Activated CD4-positive, alpha-beta T cell treated with anti-CD3 and anti-CD28 coated beads for 4 hours (primary cell): ENCODE measurements at places on chromosomes 12 and 14.

DNA sequence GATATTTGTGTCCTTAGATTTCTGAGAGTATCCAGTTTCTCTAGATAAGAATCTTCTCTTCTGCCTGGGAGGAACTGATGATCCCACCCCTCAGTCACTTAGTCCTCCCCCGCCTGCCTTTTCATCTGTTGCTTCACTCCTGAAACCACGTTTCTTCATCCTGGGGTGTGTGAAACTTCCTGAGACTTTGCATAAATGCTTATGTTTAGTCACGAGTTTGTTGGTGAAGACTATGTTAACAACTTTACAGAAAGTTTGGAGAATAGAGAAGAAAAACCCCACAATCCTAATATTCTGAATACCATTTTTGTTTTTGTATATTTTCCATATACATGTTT lies 33.2 kb downstream of the MARK3 start:
- DNase-seq: no peak

GRCh38 chr12:26304273-26304672 lies 108.9 kb downstream of the SSPN start:
- DNase-seq: no peak

DNA sequence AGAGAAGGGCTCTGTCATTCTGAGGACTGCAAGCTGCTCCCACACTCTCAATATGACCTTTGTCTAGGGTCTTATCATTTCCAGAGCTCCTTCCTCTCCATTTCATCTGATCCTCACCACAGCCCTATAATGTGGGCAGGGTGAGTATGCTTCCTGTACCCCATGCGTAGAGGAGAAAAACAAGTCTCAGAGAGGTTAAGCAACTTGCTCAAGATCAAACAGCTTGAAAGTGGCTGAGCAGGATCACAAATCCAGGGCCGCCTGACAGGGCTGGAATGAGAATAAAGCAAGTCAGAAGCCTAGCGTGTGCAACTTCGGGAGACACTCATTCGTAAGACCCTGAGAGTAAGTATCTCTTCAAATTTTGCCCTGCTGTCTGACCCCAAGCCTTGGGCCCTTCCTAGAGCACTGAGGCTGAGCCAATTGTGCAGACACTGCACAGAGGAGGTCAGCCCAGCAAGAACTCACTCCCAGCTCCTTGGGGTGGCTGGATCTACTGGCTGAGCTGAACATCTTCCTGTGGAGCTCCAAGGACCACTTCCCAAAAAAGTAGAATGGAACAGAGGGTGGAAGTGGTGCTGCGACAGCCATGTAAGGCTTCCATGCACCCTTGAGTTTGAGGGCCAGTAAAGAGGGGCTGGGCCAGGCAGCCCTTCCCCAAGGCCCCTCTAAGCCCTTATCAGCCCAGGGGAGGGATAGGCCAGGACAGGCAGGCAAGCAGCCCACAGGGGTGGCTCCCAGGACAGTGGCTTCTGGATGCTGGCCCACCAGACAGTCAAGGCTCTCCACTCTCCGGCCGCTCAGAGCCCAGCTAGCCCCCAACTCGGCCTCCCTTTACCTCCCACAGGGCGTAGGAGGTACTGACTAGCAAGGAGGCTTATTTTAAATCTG lies 10.5 kb downstream of the ZFP36L1 start:
- DNase-seq: peak; percentile 56

GRCh38 chr14:78341827-78342389 lies 171.7 kb downstream of the NRXN3 start:
- no peak for DNase-seq
